Left kidney (tissue), 8 donors: ENCODE measurements at places on chromosomes 7 and 10. TPM values are rescaled to one million over a fixed set of nuclear protein-coding genes. Genes with fewer than 3 reads are reported as not detected.
A peak's percentile ranks its signal among the peaks of the same experiment; 100 is the strongest.

The JAKMIP3 gene
- 0.25 TPM for polyA plus RNA-seq

The GPR26 gene
- 0.07 TPM for polyA plus RNA-seq

- no peak for DNase-seq
These were observed 94.9 kb upstream of the PRSS1 start for GRCh38 chr7:142654398-142654797.

DNA sequence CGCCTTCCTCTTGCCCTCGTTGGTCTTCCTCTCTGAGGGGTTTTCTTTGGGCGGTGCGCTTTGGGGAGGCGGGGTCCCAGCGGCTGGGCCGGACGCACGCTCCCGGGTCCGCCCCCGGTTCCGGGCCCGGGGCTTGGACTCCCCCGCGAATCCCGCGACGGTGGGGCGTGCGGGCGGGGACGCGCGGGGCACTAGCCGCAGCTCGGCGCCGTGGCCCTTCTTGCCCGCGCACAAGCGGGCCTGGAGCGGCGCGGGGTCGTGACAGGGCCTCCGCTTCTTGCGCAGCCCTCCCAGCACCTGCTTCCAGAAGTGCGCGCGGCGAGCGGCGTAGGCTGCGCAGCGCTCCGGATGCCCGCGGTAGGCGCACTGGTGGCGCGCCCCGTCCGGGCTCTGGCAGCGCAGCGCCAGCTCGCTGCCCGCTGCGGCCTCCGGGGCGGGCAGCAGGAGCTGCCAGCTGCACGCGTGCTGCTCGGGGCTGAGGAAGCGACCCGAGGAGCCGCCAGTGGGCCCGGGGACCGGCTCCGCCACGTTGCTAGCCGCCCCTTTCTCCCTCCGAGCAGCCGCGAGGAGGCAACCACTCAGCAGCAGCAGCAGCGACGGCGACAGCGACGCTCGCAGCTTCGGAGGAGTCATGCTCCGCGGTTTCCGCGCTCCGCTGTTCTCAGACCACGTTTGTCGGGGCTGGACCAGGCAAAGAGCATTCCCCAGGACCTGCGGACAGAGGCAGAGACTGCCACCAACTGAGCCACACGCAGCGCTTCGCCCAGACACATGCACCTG is 759 bp downstream of the FGFBP3 start:
- DNase-seq, result peak; percentile 81

GRCh38 chr7:112061051-112061450 is 145.1 kb downstream of the DOCK4 start:
- DNase-seq, result no peak

- DNase-seq, result no peak
These were observed 158.6 kb downstream of the INHBA start for GRCh38 chr7:41544241-41544640.

DNA sequence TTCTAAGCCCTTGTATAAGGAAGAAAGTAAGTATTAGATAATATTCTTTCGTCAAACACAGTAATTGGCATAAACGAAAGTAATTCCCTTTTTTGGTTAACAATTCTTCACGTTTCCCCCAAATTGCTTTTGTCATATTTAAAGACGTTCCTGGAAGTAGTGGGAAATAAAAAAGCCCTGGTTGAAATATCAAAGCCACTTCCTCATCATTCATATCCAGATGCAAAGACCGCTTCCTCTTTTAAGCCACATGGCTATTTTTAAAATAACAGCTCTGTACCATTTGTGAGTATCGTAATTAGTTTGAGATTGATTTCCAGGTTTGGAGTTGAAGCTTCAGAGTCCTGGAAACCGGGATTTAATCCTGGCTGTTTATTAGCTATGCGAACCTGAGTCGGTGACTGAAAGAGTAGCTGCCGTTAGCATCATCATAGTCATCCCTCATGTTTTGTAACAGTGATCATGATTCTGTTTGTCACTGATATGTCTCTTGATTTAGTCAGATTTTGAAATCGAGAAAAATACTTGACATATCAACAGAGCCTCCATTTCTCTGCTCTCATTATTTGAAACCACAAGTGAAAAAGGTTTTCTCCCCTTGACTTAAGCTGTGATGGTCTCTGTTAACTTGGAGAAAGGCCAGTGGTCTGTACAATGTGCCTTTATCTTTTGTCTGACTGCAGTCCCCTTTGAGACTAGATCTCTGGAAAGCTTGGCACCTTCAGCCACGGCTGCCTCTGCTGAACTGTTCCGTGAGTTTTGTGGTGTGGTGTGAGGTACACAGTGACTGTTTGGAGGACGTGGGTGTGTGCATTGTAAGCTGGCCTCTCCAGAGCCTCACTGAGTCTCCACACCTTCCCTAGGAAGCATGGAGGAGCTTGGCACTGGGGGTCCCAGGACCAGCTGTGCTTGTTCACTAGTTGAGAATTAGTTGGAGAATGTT is 18.1 kb downstream of the OPTN start:
- DNase-seq, result no peak

DNA sequence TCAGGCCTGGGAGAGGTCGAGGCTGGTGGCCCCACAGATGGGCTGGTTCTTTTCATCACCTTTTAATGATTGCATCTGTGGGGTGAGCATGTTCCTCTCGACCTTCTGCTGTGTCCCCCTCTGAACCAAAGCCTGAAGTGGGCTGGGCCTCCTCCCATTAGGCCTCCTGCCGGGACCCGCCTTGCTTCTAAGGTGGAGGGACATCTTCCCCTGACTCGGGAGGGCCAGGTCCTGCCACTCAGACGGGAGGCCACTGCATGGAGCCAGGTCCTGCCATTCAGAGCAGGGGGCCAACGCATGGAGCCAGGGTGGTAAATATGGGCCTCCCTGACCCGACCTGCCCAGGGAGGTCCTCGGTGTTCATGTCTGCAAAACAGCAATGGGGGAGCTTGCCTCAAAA is 188.4 kb downstream of the EBF3 start:
- no peak for DNase-seq
